Right atrium auricular region (tissue), 2 donors: ENCODE measurements at places on chromosomes 16 and 17.
A peak's percentile ranks its signal among the peaks of the same experiment; 100 is the strongest.

DNA sequence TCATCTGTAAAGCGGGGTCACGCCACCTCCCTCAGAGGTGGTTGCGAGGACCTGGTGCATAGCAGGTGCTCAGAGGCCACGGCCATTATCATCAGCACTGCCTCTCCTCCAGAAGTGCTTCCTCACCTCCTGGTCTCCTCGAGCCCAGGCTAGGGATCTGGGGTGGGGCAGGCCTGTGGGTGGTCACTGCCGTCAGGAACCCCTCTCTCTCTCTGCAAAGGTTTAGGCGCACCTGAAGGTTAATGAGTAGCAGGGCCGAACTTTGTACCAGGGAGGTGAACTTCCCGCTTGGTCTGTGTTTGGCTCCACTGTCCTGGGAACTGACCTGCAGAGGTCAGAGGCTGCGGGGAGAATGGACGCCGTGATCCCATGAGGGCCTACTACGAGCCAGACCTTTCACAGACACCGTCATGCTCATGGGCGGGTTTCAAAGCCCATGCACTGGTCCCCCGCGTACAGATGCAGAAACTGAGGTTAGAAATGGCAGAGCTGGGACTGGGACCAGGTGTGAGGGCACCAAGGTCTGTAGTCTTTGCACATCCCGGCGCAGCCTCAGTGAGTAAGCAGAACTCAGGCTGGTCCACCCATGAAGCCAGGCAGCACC, 13.8 kb downstream of the JUP start:
- no peaks in the 10 kb centered on the region for H3K4me1 ChIP-seq
- DNase-seq = no peak
- H3K4me3 ChIP-seq = no peak overlapping the region
- H3K36me3 ChIP-seq = peaks cover 53% of the 10 kb centered on the region
- peak overlapping the region; percentile 97 for H3K27ac ChIP-seq
- no peaks in the 10 kb centered on the region for H3K27me3 ChIP-seq

DNA sequence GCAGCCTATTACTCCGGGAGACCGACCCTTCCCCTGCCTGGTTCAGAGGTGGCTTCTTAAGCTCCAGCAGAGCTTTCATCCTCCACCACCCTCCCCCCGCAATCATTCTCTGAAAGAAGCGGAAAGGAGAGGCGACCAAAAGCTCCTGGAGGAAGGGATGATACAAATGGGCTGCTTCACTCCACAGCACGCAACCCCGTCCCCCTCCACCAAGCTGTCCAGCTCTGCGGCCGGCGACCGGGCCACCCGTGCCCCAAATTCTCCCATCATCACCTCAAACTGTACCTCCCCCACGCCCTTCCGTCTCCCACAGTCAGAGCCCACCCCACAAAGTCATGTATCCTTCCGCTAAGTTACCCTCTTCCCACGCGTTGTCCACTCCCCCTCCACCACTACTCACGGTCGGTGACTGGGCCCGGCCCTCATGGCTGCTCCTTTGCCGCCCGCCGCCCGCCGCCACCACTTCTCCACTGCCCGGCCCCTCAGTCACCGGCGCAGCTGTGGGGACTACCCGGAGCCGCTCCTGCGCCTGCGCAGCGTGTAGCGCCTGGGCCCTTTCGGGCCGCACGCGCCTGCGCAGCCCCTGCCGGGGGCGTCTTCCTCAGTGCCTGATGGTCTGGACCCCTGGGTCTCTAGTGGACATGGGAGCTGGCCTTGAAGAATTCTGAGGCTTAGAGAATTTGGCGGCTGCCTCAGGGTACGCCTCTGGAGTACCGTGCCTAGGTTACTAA, at the start of gene FAM222B:
Gene FAM222B (minus strand): TSS at position 509 of the 731 bp plus-strand sequence. CDS start 76,123 bp downstream, outside the sequence.
- no peaks in the 10 kb centered on the region for H3K27me3 ChIP-seq
- peaks cover 10% of the 10 kb centered on the region for H3K4me1 ChIP-seq
- peak; percentile 69 for DNase-seq
- no peaks in the 10 kb centered on the region for H3K36me3 ChIP-seq
- peak within 1 kb of the TSS; percentile 74 for H3K4me3 ChIP-seq

- H3K4me1 ChIP-seq = no peaks in the 10 kb centered on the region
- no peak for DNase-seq
- no peak overlapping the region for H3K4me3 ChIP-seq
- H3K36me3 ChIP-seq = no peaks in the 10 kb centered on the region
- H3K27me3 ChIP-seq = no peaks in the 10 kb centered on the region
- H3K27ac ChIP-seq = no peak overlapping the region
Measured at GRCh38 chr16:11484691-11485258, 101.9 kb downstream of the LITAF start.

DNA sequence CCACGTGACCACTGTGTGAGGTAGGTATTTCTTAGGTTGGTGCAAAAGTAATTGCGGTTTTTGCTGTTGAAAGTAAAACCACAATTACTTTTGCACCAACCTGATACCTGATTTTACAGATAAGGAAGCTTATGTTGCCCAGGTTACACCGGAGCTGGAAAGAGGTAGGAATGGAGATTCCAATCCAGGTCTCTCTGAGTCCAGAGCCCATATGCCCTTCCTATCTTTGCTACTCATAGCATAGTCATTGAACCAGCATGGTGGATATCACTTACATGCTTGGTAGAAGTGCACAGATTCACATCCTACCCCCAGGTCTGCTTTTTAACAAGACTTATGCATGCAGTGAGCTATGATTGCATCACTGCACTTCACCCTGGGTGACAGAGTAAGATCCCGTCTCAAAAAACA, 61.8 kb downstream of the ARSG start:
- H3K36me3 ChIP-seq = no peaks in the 10 kb centered on the region
- no peaks in the 10 kb centered on the region for H3K27me3 ChIP-seq
- no peak for DNase-seq
- H3K27ac ChIP-seq = no peak overlapping the region
- no peaks in the 10 kb centered on the region for H3K4me1 ChIP-seq

- H3K4me3 ChIP-seq = no peak overlapping the region
- no peak overlapping the region for H3K27ac ChIP-seq
- DNase-seq = no peak
Measured at GRCh38 chr16:29784157-29784556, 6.1 kb downstream of the ZG16 start.

GRCh38 chr17:82107341-82107860, 9.4 kb upstream of the FASN start:
- no peaks in the 10 kb centered on the region for H3K36me3 ChIP-seq
- H3K27me3 ChIP-seq = no peaks in the 10 kb centered on the region
- no peak overlapping the region for H3K27ac ChIP-seq
- no peak for DNase-seq
- no peak overlapping the region for H3K4me3 ChIP-seq
- H3K4me1 ChIP-seq = peaks cover 32% of the 10 kb centered on the region

DNA sequence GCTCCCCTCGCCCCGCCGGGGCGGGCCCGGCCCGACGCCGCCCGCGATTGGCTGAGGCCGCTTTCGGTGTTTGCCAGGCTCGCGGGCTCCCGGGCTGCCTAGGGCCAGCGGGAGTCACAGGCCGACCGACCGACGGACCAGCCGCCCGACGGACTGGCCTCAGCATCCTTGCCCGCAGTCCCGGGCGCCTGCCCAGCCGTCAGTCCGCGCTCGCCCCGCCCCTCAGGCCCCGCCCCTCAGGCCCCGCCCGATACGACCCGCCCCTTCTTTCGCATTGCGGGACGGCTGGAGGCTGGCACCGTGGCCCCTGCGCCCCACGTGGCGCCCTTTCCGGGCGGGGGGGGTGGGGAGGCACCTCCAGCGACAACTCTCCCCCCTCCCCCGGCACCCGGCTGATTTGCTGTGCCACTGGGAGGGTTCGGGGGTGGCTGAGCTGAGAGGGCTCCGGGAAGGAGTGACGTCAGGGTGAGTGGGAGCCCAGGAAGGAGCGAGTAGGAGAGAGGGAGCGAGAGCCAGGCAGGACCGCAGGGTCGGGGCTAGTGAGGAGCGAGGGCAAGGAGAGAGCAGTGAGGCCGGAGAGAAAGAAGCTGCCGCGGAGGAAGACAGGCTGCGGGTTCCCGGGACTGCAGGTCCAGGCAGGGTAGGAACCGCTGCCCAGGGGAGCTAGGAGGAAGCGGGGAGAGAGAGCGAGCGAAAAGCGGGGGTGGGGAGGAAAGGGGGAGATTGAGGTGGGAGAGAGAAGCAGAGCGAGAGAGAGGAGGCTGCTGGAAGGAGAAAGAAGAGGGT, at the start of gene ASPHD1:
Gene ASPHD1 (plus strand): TSS at position 387 of the 786 bp plus-strand sequence. CDS start 484 bp downstream, outside the sequence.
- no peaks in the 10 kb centered on the region for H3K36me3 ChIP-seq
- peaks cover 8% of the 10 kb centered on the region for H3K27me3 ChIP-seq
- H3K4me1 ChIP-seq = peaks cover 26% of the 10 kb centered on the region
- no peak within 1 kb of the TSS for H3K27ac ChIP-seq
- H3K4me3 ChIP-seq = peak within 1 kb of the TSS; percentile 60

DNA sequence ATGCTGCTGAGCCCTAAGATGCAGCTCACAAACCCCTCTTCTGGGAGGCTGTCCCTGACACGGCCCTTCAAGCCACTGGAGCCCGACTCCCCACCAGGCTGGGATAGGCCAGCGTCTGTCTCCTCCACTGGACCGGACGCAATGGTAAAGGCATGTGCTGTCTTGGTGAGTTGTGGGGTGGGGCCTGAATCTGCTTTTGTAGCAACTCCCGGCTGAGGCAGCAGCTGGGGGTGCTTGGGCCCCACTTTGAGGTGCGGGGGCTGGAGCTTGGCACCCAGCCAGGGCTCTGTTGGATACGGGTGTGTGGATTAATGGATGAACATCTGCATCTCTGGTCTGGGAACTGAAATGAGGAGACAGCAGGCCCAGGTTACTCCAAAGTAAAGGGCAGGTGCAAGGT, 3.5 kb upstream of the NLRC3 start:
- no peaks in the 10 kb centered on the region for H3K36me3 ChIP-seq
- H3K27ac ChIP-seq = no peak overlapping the region
- no peak overlapping the region for H3K4me3 ChIP-seq
- H3K4me1 ChIP-seq = no peaks in the 10 kb centered on the region

- no peaks in the 10 kb centered on the region for H3K27me3 ChIP-seq
- H3K4me3 ChIP-seq = no peak overlapping the region
- H3K4me1 ChIP-seq = peaks cover 22% of the 10 kb centered on the region
- no peak overlapping the region for H3K27ac ChIP-seq
Measured at GRCh38 chr17:27458524-27458908, 2.3 kb downstream of the KSR1 start.

- H3K27me3 ChIP-seq = no peaks in the 10 kb centered on the region
- H3K27ac ChIP-seq = no peak overlapping the region
- DNase-seq = no peak
- no peak overlapping the region for H3K4me3 ChIP-seq
- H3K4me1 ChIP-seq = no peaks in the 10 kb centered on the region
Measured at GRCh38 chr16:16163571-16163970, 59.7 kb downstream of the ABCC6 start.

DNA sequence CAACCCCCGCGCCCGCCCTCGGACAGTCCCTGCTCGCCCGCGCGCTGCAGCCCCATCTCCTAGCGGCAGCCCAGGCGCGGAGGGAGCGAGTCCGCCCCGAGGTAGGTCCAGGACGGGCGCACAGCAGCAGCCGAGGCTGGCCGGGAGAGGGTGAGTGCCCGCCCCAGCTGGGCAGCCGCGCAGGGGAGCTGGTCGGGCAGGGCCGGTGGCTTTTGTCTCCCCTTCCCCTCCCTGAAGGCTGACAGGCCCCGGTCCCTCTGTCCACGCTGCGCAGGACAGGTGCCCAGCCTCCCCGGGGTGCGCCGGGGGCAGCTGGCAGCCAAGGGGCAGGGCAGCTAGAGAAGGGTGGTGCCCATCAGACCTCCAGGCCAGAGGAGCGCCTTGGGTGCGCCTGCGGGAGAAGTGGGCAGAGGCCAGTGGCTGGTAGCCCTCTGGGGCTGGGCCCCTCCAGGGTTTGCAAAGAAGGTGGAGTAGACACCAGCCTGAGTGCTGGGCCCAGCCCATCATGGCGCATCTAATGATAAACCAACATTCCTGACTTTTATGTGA, 278 bp downstream of the ITGB4 start:
- peak overlapping the region; percentile 41 for H3K4me3 ChIP-seq
- H3K36me3 ChIP-seq = no peaks in the 10 kb centered on the region
- peak overlapping the region; percentile 65 for H3K27ac ChIP-seq
- no peaks in the 10 kb centered on the region for H3K27me3 ChIP-seq
- H3K4me1 ChIP-seq = peaks cover 13% of the 10 kb centered on the region

DNA sequence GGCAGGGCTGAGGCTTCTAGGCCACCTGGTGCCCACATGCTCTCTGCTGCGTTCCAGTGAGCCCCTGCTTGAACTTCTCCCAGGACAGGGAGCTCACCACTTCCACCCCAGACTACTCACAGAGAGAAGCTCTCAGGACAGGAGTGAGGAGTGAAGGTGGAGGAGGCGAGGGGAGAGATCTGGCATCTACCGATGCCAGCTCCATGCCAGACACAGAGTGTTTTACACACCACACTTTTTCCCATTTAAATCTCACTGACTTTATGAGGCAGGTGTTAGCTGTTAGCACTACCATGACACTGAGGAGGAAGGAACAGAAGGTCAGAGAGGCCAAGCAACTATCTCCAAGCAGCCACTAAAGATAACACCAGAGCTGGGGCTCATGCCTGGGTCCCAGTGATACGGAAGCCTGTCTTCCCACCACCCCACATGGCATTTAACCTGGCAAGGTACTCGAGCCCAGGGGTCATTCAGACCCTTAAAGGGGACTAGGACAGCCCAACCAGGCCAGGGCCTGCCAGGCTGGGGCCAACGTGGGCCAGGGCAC, 6.8 kb downstream of the FAM83G start:
- H3K27me3 ChIP-seq = no peaks in the 10 kb centered on the region
- DNase-seq = no peak
- H3K4me3 ChIP-seq = no peak overlapping the region
- H3K4me1 ChIP-seq = no peaks in the 10 kb centered on the region
- H3K27ac ChIP-seq = peak overlapping the region; percentile 84
- no peaks in the 10 kb centered on the region for H3K36me3 ChIP-seq

DNA sequence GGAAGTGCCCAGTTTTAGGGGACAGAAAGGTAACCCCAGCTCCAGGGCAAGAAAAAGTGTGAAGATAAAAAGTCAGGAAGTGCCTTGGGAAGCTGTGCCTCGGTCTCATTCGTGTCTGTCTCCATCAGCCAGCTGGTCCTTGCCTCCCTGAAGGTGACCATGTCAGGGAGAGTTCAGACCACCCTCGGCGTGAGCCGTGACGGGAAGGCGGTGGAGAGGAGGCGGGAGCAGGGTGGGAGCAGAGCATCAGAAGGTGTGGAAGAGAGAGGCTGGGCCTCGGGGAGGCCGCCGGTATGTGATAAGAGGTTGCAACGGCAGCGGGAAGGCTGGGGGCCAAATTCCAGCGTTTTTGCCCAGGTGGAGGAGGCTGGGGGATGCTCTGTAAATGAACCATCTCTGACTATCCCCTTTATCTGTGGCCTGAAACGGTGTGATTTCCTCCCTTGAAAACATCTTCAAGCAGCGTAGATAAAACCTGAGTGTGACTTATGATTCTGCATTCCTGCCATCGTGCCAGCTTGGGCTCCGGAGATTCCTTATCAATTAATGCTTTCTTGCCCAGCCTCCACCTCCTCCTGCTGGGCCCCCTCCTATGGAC, 251.8 kb downstream of the IRF8 start:
- H3K36me3 ChIP-seq = no peaks in the 10 kb centered on the region
- H3K4me1 ChIP-seq = no peaks in the 10 kb centered on the region
- DNase-seq = no peak
- no peak overlapping the region for H3K4me3 ChIP-seq
- no peak overlapping the region for H3K27ac ChIP-seq

DNA sequence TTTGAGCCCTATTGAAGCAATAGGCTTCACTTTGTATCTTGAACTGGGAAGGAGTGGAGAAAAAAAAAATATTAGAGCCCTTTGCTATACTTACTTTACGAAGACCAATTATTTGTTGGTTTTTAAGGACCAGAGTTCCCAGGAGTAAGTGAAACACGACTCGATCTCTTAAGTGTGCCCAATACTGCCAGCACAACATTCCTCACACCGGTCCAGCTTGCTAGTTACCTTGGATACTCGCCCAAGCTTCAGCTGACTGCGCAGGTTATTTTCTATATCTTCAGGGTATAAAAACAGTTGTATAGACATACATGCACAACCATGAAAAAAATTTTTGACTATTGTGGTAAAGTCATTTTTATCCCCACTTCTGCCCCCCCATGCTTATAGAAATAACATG, 72.1 kb downstream of the RPTOR start:
- no peak for DNase-seq
- H3K4me3 ChIP-seq = no peak overlapping the region
- no peaks in the 10 kb centered on the region for H3K27me3 ChIP-seq
- H3K4me1 ChIP-seq = no peaks in the 10 kb centered on the region
